ENCODE measurements at places on chromosomes 7 and 10. TPM values are rescaled to one million over a fixed set of nuclear protein-coding genes. Genes with fewer than 3 reads are reported as not detected.

Gene BRAF
- polyA plus RNA-seq: 6.6 TPM

Gene MYPN
- 0.01 TPM for polyA plus RNA-seq

Gene CALCR
- not detected for polyA plus RNA-seq

Gene PTN
- polyA plus RNA-seq: 0.13 TPM

Gene RBP4
- polyA plus RNA-seq: not detected

Gene CYP2C19
- not detected for polyA plus RNA-seq

Gene AGBL3
- 0.97 TPM for polyA plus RNA-seq

Gene EFCAB10
- not detected for polyA plus RNA-seq

Gene GARIN1A
- polyA plus RNA-seq: 0.65 TPM

Gene GIMAP6
- 58.7 TPM for polyA plus RNA-seq

Gene NPY4R
- not detected for polyA plus RNA-seq

Gene LBX1
- polyA plus RNA-seq: not detected

Gene TAC1
- not detected for polyA plus RNA-seq

Gene GIMAP2
- polyA plus RNA-seq: 21.3 TPM

Gene GSTO2
- 1.4 TPM for polyA plus RNA-seq

Gene HABP2
- 0.04 TPM for polyA plus RNA-seq

Gene CUZD1
- polyA plus RNA-seq: 1.4 TPM

Gene HTRA1
- 309 TPM for polyA plus RNA-seq

Gene HHEX
- polyA plus RNA-seq: 81.0 TPM

Gene AKR1B15
- polyA plus RNA-seq: not detected

All from endothelial cell of umbilical vein (primary cell).